NAMALWA (cell line): ENCODE measurements at places on chromosomes 2 and 18.

- no peak for DNase-seq
These were observed 6.3 kb upstream of the CTAGE1 start for GRCh38 chr18:22423878-22424564.

DNA sequence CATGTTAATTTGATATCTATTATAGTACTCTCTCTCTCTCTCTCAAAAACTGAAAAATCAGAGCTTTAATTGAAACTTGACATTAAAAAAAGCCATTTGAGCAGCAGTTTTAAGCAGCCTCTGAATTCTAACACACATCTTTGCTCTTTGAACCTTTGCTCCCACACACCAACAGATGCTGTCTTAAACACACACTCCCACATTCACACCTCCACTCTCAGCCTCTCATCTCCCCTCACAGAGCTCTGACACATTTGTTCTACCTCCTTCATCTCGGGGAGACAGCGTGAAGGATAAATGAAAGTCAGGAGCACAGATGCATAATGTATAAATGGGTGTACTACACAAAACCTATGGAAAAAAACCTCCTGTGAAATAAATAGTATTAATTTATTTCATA is 95.2 kb downstream of the NAB1 start:
- DNase-seq: no peak

DNA sequence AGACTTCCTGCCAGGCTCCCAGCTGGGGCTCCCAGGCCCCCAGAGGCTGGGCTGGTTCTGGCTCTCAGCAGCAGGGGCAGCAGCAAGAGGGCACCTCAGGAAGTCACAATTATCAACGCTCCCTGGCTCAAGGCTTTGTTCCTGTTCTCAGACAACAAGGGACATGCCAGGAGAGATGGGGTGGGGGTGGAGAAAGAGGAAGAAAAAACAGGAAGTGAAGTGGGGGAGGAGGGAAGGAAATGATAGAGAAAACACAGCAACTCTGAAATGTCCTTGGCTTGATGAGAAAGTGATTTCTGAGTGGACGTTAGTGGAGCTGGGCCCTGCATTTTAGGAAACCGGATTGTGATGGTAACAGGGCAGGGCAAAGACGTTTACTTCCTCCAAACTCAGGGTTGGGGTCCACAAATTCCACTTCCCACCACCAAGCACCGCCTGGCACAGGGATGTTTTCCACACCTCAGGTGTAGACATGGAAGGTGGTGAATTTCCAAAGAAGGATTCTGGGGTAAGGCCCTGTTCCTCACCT is 40.4 kb downstream of the CYRIA start:
- DNase-seq: peak; percentile 55

- DNase-seq: no peak
These were observed 104.5 kb upstream of the SMIM21 start for GRCh38 chr18:75531851-75532459.

DNA sequence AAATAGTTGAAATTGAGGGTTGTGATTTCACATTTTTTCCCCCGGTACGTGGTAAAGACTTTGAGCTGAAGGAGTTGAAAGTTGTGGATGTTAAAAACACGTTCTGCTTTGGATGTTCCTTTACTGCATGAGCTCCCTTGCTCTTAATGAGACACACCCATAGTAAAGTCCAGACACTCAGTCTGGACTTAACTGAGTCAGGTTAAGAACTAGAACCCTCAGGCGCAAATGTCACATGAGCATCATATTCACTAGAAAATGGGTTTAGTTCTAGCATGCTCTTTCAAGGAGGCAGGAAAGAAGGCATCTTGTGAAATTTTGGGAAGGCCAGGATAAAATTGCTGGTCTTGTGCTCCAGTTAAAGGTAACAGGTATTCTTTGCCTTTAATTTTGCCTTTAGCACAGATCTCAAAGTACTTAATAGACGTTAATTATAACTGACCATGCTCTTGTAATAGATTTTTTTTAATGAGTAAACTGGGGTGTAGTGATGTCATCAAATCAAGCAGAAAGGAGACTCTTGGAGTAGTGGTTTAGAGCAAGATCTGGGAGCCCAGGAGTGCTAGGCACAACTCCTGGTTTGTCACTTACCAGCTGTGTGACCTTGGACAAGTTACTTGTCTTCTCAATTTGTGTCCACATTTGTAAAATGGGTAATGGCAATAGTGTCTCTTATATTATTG is 20.6 kb downstream of the ITGA6 start:
- no peak for DNase-seq

DNA sequence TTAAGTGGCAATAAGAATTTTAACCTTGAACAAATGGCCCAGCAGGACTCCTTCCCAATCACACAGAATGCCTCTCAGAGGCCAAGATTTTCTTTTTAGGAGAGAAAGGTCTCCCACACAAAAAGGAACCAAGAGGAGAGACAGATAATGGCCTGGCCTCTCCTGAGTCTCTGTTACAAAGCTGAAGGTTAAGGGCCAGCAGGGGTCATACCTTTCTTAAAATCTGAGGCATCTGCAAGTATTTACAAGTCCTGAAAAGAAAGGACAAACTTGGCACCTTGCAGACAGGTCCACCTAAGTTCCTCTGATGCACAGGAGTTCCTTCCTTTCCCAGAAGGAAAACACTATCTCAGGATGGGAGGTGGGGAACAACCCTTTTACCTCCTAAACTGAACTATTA is 142.3 kb downstream of the TMEM163 start:
- DNase-seq: peak; percentile 12

DNA sequence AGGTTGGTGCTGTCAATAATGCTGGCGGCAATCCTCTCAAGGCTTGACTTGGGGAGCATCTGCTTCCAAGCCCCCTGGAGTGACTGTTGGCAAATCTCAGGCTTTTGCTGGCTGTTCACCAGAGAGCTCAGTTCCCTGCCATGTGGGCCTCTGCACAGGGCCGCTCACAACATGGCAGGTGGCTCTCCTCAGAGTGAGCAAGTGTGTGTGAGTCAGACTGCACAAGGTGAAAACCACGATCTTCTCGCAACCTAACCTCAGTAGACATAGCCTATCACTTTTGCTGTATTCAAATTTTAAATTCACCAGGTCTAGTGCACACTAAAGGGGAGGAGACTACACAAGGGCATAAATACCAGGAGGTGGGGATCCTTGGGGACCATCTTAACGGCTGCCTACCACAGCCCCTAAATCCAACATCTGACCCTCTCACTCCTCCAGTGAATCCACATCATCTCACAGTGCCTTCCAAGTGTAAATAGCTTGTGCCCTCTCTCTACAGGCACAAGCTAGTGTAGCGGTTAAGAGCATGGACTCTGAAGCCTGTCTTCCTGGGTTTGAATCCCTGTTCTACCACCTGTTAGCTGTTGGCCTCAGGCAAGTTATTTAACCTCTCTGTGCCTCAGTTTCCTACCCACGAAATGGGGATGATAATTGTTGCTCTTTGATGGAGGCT is 187.7 kb upstream of the CXCR4 start:
- DNase-seq: peak; percentile 16

DNA sequence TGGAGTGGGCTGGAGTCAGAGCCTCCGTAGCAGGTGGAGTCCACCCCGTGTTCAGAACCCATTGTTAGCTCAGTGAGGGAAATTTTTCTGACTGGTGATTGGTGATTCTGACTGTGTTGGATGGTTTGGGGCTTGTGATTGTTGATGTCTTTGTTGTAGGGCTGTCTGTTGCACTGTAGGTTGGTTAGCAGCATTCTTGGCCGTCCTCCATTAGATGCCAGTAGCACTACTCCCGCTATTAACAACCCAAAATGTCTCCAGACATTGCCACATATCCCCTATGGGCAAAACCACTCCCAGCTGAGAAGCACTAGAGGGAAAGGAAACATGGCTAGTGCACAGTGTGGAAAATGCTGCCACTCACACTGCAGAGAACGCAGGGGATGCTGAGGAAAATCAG is 51.7 kb downstream of the ARMC9 start:
- DNase-seq: no peak

GRCh38 chr18:74273394-74273793 is 18.4 kb downstream of the CYB5A start:
- no peak for DNase-seq
